Stimulated activated CD4-positive, alpha-beta T cell treated with anti-CD3 and anti-CD28 coated beads, Interleukin-15, amount 100 ng/mL, for 1 hour (primary cell): ENCODE measurements at places on chromosomes 13 and 19.
A peak's percentile ranks its signal among the peaks of the same experiment; 100 is the strongest.

DNA sequence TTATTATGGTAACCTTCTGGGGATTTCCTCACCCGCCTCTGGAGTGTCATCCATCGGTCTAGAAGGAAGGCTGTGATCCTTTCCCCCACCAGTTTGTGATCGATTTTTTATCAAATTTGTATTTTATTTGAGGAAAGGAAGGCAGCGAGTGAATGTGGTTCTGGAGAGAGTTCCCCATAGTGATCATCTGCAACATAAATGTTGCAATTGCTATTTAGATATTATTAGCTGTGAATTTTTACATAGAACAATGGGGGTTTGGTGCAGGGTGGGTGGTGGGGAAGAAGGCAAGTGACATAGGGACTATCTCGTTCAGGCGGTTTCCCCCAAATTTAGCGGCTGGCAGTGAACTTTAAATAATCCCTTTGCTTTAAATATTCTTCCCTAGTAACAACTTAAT is 1.2 kb downstream of the CDK8 start:
- no peak for DNase-seq

- no peak for DNase-seq
Measured at GRCh38 chr19:38059897-38060296, 152.9 kb downstream of the SIPA1L3 start.

GRCh38 chr19:34365463-34366401 is 736 bp downstream of the GPI start:
- no peak for DNase-seq

DNA sequence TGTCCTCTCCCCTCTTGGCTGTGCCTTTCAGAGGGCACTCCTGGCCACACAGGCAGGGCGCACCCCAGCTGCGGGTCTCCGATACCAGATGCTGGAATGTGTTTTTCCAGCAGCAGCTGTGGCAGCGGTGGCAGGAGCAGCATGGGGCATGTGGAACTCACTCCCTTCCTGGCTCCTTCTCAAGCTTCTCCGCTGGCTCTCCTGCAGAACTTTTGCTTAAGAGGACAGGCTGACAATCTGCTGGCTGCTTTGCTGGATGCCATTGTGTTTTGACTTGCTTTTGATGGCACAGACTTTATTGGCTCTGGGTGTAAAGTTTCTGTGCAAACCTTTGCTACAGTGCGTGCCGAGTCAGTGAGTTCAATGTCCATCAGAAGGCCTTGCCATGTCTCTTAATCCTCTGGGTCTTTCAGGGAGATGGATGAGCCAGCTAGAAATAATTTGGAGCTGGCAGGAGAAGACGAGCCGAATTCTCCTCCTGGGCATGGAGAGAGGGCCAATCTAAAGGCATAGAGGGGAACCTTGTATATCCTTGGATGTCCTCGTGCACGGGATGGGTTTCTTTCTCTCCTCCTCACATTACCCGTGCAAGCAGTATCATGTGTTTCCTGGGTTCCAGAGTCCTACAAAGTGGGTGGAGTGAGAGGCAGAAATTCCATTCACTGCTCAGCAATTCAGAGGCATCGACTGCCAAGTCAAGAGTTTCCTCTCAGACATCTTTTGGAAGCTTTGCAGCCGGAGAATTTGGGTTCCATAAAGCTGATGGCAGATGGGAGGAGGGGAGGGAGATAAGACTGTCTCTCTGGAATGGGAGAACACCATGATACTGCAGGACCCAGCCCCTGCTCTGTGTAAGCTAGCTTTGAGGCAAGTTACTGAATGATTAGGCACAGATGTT is 231.2 kb downstream of the FGF9 start:
- DNase-seq: no peak

DNA sequence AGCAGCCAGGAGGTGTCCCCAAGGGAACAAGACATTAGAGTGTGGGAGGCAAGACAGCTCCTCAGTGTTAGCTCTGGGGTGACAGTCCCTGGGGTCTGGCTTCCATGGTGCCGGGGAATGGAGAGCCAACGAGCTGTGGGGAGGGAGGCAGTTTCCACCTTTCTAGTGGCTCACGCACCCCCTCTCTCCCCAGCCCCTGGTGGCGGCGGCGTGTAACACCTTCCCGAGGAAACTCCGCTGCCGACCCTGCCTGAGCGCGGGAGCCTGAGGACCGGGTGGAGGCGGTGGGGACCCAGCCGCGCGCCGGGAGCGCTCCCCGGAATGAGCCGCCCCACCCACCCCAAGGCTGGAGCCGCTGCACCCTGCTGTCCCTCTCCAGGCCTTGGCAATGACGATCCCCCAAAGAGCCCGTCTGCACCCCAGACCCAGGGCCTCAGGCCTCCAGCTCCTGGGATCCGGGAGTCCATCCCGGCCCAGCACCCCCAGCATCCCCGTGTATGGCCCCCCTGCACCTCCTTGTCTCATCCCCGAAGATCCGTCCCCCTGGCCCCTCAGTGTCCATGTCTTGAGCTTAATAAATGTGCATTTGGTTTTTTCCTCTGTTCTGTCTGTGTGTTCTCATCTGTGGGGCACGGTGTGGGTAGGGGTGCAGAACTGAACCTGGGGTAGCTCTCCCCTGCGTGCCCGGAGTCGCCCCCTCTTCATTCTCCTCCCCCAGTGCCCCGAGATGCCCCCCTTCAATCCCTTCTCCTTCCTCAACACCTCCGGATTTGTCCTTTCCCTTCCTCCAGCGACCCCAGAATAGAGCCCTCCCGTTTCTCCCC is 622 bp upstream of the FXYD5 start:
- DNase-seq: peak; percentile 59

- DNase-seq: peak; percentile 49
Measured at GRCh38 chr19:55353803-55354697, 469 bp downstream of the COX6B2 start.

- DNase-seq: no peak
Measured at GRCh38 chr19:42370626-42371175, 19.4 kb downstream of the CNFN start.

DNA sequence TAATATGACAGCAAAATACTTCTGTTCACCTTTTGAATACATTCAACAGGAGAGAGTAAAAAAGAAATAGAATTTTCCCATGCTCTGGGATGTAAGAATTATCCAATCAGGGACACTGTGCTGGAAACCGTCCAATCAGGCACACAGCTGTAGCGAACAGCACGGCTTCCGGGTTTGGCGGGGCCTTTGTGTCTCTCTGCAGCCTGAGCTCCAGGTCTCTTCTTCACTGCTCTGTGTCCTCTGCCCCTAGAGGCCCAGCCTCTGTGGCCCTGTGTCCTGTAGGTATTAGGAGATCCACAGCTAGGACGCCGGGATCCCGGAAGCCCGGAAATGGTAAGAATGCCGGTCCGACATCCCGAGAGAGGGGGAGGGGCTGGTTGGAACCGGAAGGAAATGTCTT is 92.7 kb downstream of the ZNF737 start:
- DNase-seq: no peak

DNA sequence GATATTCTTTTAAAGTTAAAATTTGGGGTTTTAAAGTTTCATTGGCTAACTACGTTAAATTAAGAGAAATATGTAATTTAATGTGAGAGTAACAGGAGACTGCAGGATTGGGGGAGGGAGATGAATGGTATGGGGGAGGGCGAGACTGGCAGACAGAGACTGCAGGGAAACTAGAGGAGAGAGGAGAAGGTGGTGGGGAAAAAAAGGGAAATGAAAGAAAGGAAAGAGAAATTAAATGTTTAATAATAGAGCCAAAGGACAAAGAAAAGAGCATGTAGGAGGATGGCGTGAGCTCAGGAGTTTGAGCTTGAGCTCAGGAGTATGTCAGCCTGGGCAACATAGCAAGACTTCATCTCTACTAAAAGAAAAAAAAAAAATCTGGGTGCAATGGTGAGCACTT is 115.9 kb downstream of the RFC3 start:
- DNase-seq: no peak

GRCh38 chr13:92187378-92187989 is 789.1 kb downstream of the GPC5 start:
- DNase-seq: no peak

DNA sequence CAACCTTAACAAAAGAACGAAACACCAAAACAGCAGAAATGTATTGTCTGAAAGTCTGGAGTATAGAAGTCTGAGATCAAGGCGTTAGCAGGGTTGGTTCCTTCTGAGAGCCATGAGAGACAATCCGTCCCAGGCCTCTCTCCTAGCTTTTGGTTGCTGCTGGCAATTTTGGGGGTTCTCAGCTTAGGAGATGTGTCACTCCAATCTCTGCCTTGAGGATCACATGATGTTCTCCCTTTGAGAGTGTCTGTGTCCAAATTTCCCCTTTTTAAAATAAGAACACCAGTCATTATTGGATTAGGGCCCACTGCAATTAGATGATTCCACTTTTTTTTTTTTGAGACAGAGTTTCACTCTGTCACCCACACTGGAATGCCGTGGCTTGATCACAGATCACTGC is 10.1 kb downstream of the KCNN1 start:
- DNase-seq: no peak

GRCh38 chr13:53408847-53409568 is 380.4 kb downstream of the OLFM4 start:
- no peak for DNase-seq
